CD8-positive, alpha-beta memory T cell (primary cell): ENCODE measurements at places on chromosomes 2 and 18. TPM values are rescaled to one million over a fixed set of nuclear protein-coding genes. Genes with fewer than 3 reads are reported as not detected.

The ANKRD62 gene
- total RNA-seq: not detected

The CXCR2 gene
- not detected for total RNA-seq

DNA sequence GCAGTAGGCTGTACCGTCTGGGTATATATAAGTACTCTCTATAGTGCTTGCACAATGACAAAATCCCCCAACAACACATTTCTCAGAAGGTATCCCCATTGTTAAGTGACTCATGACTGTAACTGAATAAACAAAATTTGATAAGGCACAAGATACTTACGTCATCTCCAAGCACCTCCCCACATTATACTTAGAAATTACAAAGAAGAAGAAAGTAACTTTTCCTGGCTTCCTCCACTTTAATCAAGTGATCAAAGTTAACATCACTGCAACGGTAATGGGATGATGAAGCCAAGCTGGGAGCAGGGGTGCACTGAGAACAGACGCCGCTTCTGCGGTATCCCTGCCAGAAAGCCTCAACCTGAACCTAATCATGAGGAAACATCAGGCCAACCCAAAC lies 9.7 kb downstream of the TNS1 start:
- no peaks in the 10 kb centered on the region for H3K36me3 ChIP-seq
- DNase-seq: no peak
- no peaks in the 10 kb centered on the region for H3K27me3 ChIP-seq
- no peaks in the 10 kb centered on the region for H3K4me1 ChIP-seq

GRCh38 chr2:203682688-203683130 lies 23.7 kb upstream of the CD28 start:
- H3K27ac ChIP-seq: no peak overlapping the region
- no peaks in the 10 kb centered on the region for H3K4me1 ChIP-seq
- H3K27me3 ChIP-seq: no peaks in the 10 kb centered on the region
- no peak overlapping the region for H3K4me3 ChIP-seq

The TTN gene
- 0.83 TPM for total RNA-seq

The KLHL30 gene
- not detected for total RNA-seq

The GRHL1 gene
- total RNA-seq: 0.93 TPM

DNA sequence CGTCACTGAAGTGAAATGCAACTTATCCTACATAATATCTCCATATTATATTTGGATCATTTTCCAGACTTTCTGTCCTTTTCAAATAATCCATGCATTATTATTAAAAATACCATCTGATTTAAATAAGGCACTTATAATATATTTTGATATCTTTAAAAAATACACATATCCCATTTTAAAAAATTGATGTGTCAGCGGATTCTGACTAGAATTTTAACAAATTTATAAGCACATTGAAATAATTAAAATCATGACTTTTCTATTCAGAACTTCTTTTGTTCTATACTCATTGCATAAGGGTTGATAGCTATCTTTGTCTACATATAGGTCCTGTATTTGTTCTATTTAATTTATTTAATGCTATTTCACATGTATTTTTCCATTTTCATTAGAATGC lies 199.0 kb upstream of the DSEL start:
- no peaks in the 10 kb centered on the region for H3K36me3 ChIP-seq
- H3K27ac ChIP-seq: no peak overlapping the region
- H3K4me3 ChIP-seq: no peak overlapping the region
- DNase-seq: no peak

The OTX1 gene
- total RNA-seq: not detected

GRCh38 chr2:20617892-20618467 lies 32.9 kb downstream of the HS1BP3 start:
- H3K4me1 ChIP-seq: no peaks in the 10 kb centered on the region
- DNase-seq: no peak
- no peak overlapping the region for H3K4me3 ChIP-seq
- no peaks in the 10 kb centered on the region for H3K27me3 ChIP-seq
- H3K36me3 ChIP-seq: peaks cover 7% of the 10 kb centered on the region
- peak overlapping the region; percentile 20 for H3K27ac ChIP-seq

The SLC9A2 gene
- total RNA-seq: not detected

The TACR1 gene
- total RNA-seq: not detected

DNA sequence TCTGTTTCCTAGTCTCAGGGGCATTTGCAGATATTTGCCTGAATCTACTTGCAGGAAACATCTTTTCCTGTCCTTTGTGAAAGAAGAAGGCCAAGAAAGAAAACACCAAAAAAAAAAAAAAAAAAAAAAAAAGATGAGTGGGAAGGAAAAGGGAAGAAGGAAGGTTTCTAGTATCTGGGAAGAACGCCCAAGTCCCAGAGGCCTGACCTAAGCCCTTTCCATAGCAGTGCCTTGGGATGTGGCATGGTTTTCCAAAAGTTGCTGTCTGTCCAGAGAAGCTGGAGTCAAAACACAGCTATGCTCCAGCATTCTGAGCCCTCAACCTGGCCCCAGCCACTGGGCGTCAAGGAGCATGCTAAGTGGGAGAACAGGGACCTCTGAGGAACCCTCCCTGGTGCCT lies 123.5 kb downstream of the INHBB start:
- H3K27ac ChIP-seq: no peak overlapping the region
- H3K4me3 ChIP-seq: no peak overlapping the region
- H3K36me3 ChIP-seq: no peaks in the 10 kb centered on the region

GRCh38 chr2:160241251-160242137 lies 41.4 kb upstream of the ITGB6 start:
- H3K27ac ChIP-seq: no peak overlapping the region
- DNase-seq: no peak
- H3K27me3 ChIP-seq: no peaks in the 10 kb centered on the region
- H3K36me3 ChIP-seq: no peaks in the 10 kb centered on the region
- H3K4me3 ChIP-seq: no peak overlapping the region

DNA sequence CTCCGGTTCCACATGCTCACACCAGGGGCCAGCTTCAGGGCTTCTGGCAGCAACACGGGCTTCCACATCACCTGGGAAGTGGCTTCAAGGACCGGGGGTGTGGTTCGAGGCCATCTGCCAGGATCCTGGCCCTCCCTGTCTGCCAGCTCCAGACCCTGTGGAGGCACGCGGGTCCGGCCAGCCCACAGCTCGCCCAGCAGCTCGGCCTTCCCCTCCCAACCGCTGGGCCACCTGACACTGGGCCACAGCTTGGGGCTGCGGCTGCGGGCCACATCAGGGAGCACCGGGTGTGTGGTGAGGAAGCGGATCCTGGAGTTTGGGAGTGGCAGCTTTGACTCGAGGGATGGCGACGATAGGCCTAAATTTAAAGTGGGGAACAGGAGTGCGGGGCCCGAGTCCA lies 7.0 kb downstream of the C2orf81 start:
- no peak overlapping the region for H3K27ac ChIP-seq
- DNase-seq: no peak

- no peak overlapping the region for H3K27ac ChIP-seq
- H3K4me3 ChIP-seq: no peak overlapping the region
- H3K27me3 ChIP-seq: no peaks in the 10 kb centered on the region
- H3K36me3 ChIP-seq: no peaks in the 10 kb centered on the region
Observed at GRCh38 chr18:33755391-33755790, 177.4 kb downstream of the ASXL3 start.

The UGT1A10 gene
- total RNA-seq: not detected

DNA sequence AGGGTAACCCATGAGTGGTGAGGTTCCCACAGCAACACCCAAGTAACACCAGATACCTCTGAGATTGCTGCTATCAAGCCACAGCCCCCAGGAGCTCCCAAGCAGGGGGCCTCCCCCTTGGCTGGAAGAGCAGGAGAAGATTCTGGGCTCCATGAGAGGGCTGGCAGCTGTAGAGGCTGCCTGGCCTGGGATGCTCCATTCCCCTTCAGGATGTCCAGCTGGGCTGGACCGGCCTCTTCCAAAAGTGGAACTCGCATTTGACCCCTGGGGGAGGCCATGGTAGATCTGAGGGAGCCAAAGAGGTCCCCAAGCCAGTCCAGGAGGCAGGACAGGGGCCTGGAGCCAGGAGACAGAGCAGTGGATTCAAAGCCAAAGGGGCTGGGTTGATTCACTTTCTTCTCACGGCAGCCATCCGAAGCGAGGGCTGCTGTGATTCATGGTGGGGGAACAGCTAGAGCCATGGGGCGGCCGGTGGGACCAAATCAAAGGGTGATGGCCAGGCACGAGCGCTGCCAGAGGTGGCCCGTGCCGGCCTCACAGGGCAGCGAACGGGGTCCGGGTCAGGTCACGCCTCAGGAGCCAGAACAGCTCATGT lies 95.3 kb upstream of the ID2 start:
- H3K36me3 ChIP-seq: no peaks in the 10 kb centered on the region
- H3K4me1 ChIP-seq: peaks cover 23% of the 10 kb centered on the region
- no peaks in the 10 kb centered on the region for H3K27me3 ChIP-seq
- no peak overlapping the region for H3K4me3 ChIP-seq

GRCh38 chr2:193935114-193935513 lies 1721.9 kb upstream of the SLC39A10 start:
- H3K4me3 ChIP-seq: no peak overlapping the region
- H3K36me3 ChIP-seq: no peaks in the 10 kb centered on the region
- H3K27me3 ChIP-seq: no peaks in the 10 kb centered on the region
- H3K27ac ChIP-seq: no peak overlapping the region
- no peak for DNase-seq

DNA sequence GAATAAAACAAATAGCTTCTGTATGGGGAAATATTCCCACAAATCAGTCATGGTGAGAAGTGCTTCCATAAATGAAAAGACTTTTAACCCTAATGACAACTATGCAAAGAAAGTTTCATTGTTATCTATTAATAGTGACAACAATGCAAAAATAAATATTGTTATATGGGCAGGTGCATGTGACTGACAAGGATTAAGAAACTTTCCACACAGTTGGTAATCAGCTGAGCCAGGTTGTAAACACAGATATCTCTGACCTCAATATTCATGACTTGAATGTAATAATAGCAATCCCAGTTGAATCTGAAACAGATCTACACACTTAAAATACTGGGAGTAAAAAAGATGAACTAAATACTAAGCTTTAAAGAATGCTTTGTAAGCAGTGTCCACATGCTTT lies 517.0 kb upstream of the SOX11 start:
- no peaks in the 10 kb centered on the region for H3K36me3 ChIP-seq
- no peaks in the 10 kb centered on the region for H3K4me1 ChIP-seq
- H3K27ac ChIP-seq: no peak overlapping the region
- no peak for DNase-seq

DNA sequence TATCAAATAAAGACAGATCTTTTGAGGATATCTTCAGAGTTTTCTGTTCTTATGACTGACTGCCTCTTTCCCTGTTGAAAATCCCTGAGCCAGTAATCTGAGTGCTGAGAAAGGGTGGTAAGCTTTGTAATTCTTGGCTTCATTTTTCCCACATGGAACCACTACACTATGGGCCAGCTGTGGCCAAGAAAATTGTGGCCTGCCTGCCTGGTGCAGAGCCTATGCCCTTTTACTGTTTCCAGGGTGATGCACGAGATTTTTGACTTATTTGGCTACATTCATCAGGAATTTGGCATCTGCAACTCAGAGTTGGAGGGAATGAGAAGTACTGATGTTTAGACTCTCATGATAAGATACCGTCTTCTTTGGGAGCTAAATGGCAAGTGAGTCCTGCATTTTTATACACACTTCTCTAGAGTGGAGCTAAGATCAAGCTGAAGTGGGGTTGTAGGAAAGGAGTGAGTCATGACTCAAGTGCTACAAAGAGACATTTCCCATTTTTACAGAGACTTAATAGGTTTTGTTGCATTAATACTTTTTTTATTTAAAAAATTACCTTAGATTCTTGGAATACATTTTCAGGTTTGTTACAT lies 328.2 kb upstream of the CDH7 start:
- no peaks in the 10 kb centered on the region for H3K36me3 ChIP-seq
- no peaks in the 10 kb centered on the region for H3K27me3 ChIP-seq
- DNase-seq: no peak
- no peak overlapping the region for H3K27ac ChIP-seq
- H3K4me1 ChIP-seq: no peaks in the 10 kb centered on the region

The SGPP2 gene
- 7.6 TPM for total RNA-seq

DNA sequence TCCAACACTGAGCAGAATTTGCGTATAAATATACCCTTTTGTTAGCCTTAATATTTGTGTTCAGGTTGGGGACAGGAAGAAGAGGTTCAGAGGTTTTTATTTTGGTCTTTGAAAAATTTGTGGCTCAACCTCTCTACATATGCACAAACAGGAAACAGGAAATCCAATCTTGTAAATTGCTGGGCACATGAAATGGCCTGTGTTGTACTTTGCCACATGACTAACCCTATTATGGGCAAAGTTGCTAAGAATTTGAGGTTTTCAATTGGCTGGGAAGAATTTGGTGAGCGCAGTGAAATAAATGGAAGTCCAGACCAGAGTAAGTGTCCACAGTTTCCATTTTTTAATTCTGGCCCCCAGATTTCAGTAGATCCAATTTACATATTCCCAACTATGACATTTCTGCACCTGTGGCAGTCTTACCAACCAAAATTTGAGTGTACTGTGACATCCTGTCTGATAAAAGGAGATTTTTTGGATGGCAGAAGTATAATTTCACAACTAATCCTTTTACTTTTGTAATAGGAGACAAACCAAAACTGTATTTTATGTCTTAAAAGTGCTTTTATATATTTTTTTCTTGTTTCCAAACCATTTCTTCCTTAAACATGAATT lies 63.6 kb downstream of the COX7A2L start:
- DNase-seq: no peak
- no peak overlapping the region for H3K27ac ChIP-seq
- H3K36me3 ChIP-seq: peaks cover 32% of the 10 kb centered on the region
- H3K4me3 ChIP-seq: no peak overlapping the region
- no peaks in the 10 kb centered on the region for H3K27me3 ChIP-seq

The AMER3 gene
- total RNA-seq: not detected
